ENCODE measurements at places on chromosomes 12 and 14. TPM values are rescaled to one million over a fixed set of nuclear protein-coding genes. Genes with fewer than 3 reads are reported as not detected.

The KRT74 gene
- total RNA-seq: 0.19 TPM

The TAS2R30 gene
- total RNA-seq: 5.7 TPM

The SIX1 gene
- not detected for total RNA-seq

The IL22 gene
- total RNA-seq: not detected

The ADAM21 gene
- not detected for total RNA-seq

The MIP gene
- total RNA-seq: not detected

The ERP27 gene
- 0.57 TPM for total RNA-seq

The SLC8B1 gene
- total RNA-seq: 31.9 TPM

The SMCO2 gene
- total RNA-seq: not detected

The SLC38A6 gene
- 8.0 TPM for total RNA-seq

The FSCB gene
- total RNA-seq: not detected

The RFC5 gene
- total RNA-seq: 24.4 TPM

The OASL gene
- 9.7 TPM for total RNA-seq

The CLEC4D gene
- not detected for total RNA-seq

The CLMN gene
- total RNA-seq: 3.3 TPM

The TEX52 gene
- not detected for total RNA-seq

The IL26 gene
- total RNA-seq: not detected

All from esophagus squamous epithelium (tissue), 5 donors.